AG08396 (cell line): ENCODE measurements at places on chromosomes 1 and 21.

DNA sequence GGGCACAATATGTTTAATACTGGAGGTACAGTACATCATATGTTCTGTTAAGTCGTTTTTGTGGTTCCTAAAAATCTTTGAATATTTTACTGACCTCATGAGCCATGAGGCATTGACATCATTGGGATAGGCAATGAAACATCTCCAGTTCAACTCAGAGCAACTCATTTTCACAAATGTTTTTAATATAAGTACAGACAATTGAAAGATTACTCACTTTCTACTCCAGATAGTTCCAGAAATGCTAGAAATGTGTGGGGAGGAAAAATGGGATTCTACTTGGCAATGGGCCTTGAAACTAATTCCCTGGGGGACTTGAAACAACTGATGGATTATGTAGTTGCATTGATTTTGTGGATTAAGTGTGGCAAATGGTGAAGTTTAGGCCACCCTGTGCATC, 7.2 kb upstream of the C8B start:
- no peak for DNase-seq

- DNase-seq: no peak
Observed at GRCh38 chr1:52054496-52055065, 410 bp downstream of the TXNDC12 start.

- DNase-seq: no peak
Observed at GRCh38 chr1:208928349-208929010, 655.0 kb upstream of the CAMK1G start.

GRCh38 chr1:24481101-24481500, 21.5 kb upstream of the RCAN3 start:
- DNase-seq: no peak

GRCh38 chr1:201281573-201281972, 1.7 kb upstream of the PKP1 start:
- no peak for DNase-seq

DNA sequence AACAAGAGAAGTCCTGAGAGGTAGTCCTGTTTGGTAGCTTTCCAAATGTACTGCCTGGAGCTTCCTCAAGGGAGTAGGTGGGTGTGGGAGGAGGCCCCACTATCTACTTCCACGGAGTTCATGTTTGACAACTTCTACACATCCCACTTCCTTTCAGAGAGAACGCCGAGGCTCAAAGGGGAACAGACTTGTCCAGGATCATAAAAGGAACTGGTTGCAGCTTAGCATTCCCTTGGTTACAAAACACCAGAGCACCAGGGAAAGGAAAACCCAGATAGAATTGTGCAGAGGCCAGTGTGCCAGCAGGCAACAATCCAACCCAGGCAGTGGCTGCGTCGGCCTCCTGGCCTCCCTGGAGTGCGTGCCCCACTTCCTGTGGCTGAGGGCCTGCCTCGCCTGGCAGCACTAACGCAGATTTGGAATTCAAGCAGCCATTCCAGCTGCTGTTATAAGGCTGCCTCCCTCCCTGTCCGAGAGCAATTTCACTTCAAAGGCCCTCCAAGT, 4.2 kb upstream of the RAP1GAP start:
- peak; percentile 73 for DNase-seq

- DNase-seq: peak; percentile 62
Observed at GRCh38 chr1:234957330-234958065, 171.1 kb downstream of the TOMM20 start.

DNA sequence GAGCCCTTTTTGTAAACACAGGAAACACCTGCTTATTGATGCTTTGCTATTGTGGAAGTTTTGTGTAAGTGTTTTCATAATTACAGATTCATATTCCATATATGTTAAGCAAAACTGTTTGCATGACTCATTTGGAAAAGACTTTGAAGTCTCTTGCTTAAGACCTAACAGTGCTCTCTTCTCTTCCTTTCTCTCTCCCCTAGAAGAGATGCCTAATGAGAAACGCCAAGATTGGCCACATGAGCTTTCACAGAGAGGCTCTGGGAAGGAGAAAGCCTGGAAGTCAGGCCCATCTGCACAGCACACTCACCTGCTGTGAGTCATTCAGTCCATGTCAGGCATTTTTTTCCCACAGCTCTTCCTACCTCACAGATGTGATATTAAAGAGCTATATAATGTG, 101.6 kb upstream of the PALMD start:
- DNase-seq: no peak

DNA sequence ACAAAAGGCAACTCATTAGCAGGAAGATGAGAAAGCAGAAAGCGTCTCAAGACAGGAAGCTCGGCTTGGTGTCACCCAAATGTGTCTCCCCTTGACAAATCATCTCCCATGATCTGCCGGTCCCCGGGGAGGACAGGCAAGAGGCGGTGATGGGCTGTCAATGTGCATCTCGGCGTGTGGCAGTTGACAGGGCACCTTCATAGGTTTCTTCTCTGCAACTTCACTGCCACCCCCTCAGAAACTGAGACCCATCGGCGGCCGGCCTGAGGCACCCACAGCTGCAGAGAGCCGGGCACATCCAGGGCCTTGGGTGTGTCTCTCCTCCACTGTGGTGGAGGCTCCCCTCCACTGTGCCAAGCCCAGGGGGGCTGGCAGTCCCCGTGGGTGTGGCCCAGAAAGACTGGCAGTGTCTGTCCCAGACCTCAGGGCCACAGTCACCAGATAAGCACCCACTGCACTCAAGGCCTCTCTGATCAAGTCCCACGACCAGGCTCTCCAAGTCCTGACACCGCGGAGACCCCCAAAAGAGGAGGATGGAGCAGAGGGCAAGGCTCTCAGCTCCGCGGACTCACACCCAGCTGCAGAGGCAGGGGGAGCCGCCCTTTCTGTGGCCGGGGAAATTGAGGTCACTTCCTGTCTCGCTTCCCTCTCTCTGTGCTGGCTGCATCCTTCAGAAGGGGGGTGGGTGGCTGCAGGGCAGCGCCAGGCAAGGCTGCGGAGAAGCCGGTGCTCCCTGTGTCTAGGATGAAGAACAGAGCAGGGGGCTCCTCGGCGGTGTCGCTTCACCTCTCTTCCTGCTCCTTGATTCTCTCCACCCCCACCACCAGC, 39.6 kb upstream of the LBR start:
- no peak for DNase-seq

- DNase-seq: no peak
Observed at GRCh38 chr1:37288900-37289299, 185.5 kb upstream of the ZC3H12A start.

- no peak for DNase-seq
Observed at GRCh38 chr1:218436997-218437396, 91.9 kb downstream of the TGFB2 start.

DNA sequence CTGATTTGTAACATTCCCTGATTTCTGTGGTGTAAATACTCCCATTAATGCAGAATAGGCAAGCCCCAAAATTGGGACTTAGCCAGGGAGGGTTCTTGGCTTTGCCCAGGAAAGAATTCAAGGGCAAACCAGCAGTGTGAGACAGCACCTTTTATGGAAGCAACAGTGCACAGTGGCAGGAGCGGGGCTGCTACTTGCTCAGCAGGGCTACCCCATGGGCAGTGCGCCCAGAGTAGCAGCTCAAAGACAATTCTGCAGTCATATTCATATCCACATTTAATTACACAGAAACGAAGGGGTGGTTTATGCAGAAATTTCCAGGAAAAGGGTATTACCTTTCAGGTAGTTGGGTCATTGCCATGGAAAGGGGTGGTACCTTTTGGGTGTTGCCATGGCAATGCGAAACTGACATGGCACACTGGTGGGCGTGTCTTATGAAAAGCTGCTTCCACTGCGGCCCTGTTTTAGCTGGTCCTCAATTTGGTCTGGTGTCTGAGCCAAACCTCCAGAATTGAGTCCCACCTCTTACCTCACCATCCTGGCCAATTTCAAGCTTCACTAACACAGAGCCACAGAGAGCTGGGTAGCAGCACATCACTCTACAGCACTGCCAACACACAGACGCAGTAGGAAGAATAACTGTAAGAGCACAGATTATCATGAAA, 35.9 kb downstream of the FHAD1 start:
- no peak for DNase-seq

DNA sequence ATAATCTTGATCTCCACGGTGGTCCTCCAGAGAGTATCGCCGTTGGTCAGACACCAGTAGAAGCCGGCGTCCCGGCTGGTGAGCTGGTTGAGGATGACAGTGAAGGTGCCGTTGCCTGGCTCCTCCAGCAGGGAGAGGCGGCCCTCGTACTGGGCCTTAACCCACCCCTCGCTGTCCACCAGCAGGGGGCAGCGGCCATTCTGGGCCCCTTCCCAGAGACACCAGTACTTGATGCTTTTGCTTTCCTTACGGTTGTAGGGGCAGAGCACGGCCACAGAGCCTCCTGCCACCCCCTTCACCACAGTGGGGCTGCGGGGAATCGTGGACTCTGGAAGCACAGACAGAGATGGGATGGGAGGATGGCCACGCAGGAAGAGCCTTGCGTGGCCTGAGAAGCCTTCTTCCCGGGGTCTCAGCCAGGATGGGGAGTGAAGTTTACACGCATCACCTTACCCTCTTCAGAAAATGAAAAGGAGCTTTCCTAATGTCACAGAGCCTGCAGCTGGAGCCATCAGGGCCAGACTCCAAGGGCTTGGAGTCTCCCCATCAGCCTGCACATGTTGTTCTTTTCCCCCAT, 10.7 kb downstream of the PIGR start:
- DNase-seq: peak; percentile 46

DNA sequence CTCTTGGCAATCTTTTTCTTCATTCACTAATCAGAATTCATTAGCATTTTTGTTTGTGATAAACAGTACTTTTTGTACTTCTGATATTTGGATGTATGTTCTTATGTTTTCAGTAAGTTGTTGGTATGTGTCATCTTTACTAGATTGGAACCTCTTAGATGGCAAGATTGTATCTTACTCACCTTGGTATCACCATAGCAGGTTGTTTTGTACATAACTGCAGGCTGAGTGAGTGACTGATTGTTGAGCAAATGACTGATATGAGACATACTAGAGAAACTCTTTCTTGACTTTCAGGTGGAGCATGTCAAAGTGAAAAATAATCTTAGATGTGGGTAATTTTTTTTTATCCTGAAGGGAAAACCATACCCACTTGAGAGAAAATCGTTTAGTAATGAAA, 173.7 kb downstream of the CLEC20A start:
- no peak for DNase-seq

GRCh38 chr1:233240371-233240770, 55.2 kb downstream of the PCNX2 start:
- no peak for DNase-seq

DNA sequence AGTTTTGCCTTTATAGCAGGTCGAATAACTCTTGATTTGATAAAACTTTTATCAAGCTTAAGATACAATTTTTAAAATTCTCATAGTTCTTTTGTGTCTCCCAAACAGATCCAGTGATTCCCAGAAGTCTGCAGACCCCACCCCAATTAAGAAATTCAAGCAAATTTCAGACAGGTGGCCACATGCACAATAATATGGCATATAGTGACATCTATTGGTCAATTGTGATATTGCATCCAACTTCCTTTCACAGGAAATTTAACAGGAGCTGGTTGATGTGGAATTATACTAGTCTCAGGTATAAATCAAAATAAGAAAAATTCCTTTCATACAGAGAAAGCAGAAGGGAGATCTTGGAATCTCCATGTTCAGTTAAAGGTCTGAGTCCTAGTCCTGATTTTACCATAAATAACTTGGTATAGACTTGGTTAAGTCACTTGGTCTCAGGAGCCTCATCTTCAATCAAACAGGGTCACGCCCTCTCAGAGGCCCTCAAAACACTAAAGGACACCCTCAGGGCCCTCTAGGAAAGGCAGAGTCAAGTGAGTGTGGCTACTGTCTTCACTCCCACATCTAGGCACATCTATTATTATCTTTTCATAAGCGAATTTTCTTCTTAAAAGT, 24.1 kb downstream of the PIGM start:
- DNase-seq: no peak

GRCh38 chr1:57678138-57678537, 254.3 kb upstream of the DAB1 start:
- no peak for DNase-seq

GRCh38 chr1:101088431-101088830, 62.8 kb upstream of the DPH5 start:
- no peak for DNase-seq

DNA sequence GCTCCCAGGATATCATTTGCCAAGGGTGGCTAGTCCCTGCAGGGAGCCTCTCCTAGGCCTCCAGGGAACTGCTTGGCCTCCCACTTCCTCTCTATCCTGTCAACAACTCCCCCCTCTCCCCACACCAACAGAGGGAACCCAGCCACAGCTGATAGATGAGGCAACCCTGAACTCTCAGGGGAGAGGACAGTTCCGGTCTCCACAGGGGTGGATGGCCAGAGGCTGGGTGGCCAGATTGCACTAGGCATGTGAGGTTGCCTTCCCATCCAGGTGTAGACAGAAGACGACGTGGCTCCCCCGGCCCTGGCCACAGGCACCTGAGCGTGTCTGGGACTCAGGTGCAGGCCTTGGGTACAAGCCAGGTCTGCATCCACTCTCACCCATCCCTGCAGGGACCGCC, 53.3 kb downstream of the TOR1AIP2 start:
- no peak for DNase-seq

GRCh38 chr1:9322661-9323244, 30.1 kb downstream of the SPSB1 start:
- no peak for DNase-seq

- no peak for DNase-seq
Observed at GRCh38 chr1:80673935-80674597, 1126.7 kb upstream of the ADGRL2 start.

GRCh38 chr1:99829269-99829668, 20.9 kb upstream of the AGL start:
- DNase-seq: no peak

GRCh38 chr1:85612704-85613361, 32.3 kb downstream of the CCN1 start:
- DNase-seq: peak; percentile 82

DNA sequence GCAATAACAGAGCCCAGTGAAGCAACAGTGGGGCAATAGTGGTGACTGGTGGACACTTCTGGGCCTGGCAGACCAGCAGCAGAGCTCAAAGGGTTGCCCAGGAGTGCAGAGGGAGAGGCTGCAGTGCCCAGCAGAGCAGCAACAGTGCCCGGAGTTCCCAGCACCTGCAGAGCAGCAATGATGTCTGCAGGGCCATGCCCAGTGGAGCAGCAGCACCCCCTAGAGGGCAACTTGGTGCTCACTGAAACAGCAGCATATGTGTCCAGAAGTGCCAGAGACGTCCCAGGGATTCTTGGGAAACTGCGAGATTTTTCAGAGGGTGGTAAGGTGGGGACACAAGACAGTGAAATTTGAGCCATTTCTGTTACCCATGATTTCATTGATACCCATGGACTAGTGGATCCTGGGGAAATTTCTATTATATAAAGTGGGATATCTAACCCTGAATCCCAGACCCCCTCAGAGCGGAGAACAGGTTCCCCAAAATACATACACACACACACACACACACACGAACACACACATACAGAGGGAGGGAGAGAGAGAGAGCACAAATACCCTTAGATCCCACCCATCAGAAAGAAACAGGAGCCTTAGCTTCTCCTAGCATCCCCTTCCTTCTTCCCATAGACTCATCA, 156.9 kb upstream of the GJB5 start:
- DNase-seq: peak; percentile 82
